ENCODE measurements at places on chromosomes 7 and 10.

GRCh38 chr7:18974803-18975202, 142.6 kb downstream of the TWIST1 start:
- no peak for DNase-seq

- DNase-seq = no peak
Observed at GRCh38 chr7:48964074-48964473, 39.7 kb downstream of the CDC14C start.

GRCh38 chr10:71970869-71971268, 6.7 kb downstream of the CHST3 start:
- no peak for DNase-seq

GRCh38 chr7:2253021-2253420, 11.0 kb downstream of the NUDT1 start:
- DNase-seq = no peak

- no peak for DNase-seq
Observed at GRCh38 chr7:98990356-98990755, 112.0 kb downstream of the TRRAP start.

- no peak for DNase-seq
Observed at GRCh38 chr7:117157241-117158209, 165.3 kb downstream of the WNT2 start.

- no peak for DNase-seq
Observed at GRCh38 chr7:109772161-109772560, 1202.5 kb downstream of the DNAJB9 start.

- DNase-seq = no peak
Observed at GRCh38 chr7:13152755-13153154, 465.3 kb downstream of the ARL4A start.

- no peak for DNase-seq
Observed at GRCh38 chr7:147909431-147910148, 681.0 kb upstream of the C7orf33 start.

DNA sequence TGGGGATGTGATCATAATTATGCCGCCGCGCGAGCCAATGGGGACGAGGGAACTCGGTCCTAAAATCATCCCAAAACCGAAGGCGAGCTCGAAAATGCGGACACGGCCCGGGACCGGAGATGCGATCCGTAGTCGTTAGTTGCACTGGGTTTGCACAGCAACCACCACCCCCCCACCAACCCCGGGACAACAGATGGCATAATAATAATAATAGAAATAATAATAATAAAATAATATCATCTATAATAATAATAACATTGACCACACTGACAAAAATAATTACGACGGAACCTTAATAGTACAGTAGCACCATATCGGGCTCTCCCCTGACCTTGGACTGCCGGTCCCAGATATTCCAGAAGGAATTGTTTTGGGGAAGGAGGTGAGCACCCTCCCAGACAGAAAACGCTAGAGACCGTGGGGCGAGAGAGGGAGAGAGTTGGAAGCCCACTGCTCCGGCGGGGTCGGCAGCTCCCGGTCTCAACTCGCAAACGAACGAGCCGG, 1.1 kb upstream of the EMX2 start:
- DNase-seq = no peak

GRCh38 chr10:10510179-10510578, 507.5 kb upstream of the CELF2 start:
- DNase-seq = no peak

- no peak for DNase-seq
Observed at GRCh38 chr7:158318511-158318913, 269.1 kb downstream of the PTPRN2 start.

GRCh38 chr10:52959810-52960209, 187.2 kb upstream of the MBL2 start:
- no peak for DNase-seq

DNA sequence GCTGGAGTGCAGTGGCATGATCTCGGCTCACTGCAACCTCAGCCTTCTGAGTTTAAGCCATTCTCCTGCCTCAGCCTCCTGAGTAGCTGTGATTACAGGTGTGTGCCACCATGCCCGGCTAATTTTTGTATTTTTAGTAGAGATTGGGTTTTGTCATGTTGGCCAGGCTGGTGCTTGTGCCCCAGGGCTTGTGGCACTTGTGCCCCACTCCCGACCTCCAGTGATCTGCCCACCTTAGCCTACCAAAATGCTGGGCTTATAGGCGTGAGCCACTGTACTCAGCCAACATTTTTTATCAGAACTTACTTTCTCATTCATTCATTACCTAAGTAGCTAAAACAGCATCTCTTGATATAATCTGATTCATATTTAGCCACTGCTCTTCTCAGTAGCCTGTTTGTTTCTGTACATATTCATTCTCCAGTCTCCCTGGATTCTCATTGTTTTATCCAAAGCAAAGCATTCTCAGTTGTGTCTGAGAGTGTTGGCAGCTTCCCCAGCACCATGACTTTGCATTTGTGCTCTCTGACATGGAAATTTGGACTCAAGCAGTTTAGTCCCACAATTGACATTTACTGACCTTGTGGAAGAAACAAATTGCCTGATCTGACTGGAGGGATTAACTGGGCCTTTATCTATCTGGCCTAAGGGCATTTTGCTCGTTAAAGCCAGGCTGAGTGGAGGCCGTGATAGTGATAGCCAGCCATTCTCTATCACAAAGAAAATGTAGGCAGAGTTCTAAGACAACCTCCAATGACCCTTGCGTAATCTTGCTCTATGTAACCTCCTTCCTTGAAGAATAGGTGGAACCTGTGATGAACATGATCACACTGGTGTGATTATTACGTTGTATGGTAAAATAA, 44.9 kb downstream of the AKR1B15 start:
- no peak for DNase-seq

DNA sequence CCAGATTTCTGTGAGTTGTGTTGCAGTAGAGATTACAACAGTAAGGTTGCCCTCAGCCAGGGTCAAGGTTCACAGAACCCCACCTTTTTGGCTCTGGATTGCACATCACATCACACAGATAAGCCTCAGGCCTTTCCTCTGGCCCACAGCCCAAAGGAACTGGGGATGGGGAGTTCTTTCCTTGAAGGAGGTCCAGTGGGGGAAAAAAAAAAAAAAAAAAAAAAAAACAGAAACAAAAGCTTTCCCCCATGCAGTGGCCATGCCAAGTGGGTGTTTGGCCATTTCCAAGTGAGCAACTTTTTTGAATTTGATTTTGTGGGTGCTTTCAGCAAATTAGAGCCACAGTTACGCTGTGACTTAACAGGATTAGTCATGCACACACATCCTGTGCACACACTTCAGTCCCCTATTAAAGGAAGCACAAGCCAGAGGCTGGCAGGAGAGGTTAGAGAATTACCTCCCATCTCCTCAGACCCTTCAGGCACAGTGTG, 79.3 kb upstream of the NANOS1 start:
- no peak for DNase-seq

All from activated T-cell treated with anti-CD3 and anti-CD28 coated beads for 24 hours (primary cell).